ENCODE measurements at places on chromosomes 3 and 15. TPM values are rescaled to one million over a fixed set of nuclear protein-coding genes. Genes with fewer than 3 reads are reported as not detected.

The GABRR3 gene
- not detected for total RNA-seq

The GHRL gene
- not detected for total RNA-seq

GRCh38 chr3:194154346-194154745, 18.4 kb downstream of the HES1 start:
- no peak overlapping the region for H3K27ac ChIP-seq
- no peak overlapping the region for H3K4me3 ChIP-seq
- DNase-seq: no peak
- H3K27me3 ChIP-seq: no peaks in the 10 kb centered on the region
- H3K4me1 ChIP-seq: peaks cover 6% of the 10 kb centered on the region

The SYNPR gene
- total RNA-seq: not detected

DNA sequence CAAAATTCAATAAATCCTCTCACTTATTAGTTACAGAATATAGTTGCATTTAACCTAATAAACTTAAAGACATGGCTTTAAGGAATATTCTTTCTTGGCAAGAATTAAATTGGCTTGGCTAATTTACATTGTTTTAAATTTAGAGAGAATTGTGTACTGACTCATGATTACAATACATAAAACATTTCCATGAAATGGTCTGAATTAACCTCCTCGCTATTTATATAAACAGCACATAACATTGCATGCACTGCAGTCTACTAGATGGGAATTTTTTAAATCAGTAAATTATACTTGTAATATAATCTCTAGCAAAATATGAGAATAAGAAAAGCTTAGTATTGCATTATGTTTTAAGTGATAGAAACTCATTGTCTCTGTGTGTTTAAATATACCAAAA, 268.9 kb downstream of the SHOX2 start:
- H3K27me3 ChIP-seq: no peaks in the 10 kb centered on the region
- no peak overlapping the region for H3K4me3 ChIP-seq
- no peak overlapping the region for H3K27ac ChIP-seq
- H3K36me3 ChIP-seq: no peaks in the 10 kb centered on the region
- no peaks in the 10 kb centered on the region for H3K4me1 ChIP-seq

- DNase-seq: no peak
- peaks cover 5% of the 10 kb centered on the region for H3K36me3 ChIP-seq
- H3K27ac ChIP-seq: peak overlapping the region; percentile 44
- H3K27me3 ChIP-seq: no peaks in the 10 kb centered on the region
- H3K4me3 ChIP-seq: no peak overlapping the region
These were observed 4.1 kb downstream of the PBRM1 start for GRCh38 chr3:52681596-52681995.

DNA sequence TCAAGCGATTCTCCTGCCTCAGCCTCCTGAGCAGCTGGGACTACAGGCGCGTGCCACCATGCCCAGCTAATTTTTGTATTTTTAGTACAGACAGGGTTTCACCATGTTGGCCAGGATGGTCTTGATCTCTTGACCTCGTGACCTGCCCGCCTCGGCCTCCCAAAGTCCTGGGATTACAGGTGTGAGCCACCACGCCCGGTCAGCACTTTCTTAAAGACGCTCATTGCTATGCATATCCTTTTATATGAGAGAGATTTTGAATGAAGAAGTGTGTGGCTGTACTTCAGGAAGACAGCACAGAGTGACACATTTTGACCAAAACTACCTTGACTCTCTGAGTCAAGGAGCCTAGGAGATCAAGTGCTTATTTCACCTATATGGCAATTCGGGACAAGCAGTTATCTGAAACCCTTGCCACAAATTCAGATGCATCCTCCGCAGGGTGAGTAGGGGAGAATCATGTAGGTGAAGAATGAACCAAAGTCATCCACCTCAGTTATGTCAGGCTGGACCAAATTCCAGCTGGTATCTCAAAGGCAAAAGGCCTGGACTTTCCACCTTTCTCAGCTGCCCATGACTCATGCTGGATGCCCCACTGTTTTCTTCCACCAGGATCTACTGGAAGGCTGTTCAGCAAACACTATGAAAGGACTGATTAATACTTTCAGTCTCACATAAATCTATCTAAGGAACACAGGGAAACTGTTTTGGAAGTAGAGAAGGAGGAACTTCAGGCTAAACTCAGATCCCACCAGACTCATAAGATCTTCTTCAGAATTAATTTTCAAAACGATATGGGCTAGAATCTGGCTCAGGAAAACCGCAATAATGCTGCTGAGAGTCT, 31.9 kb downstream of the SUSD5 start:
- no peaks in the 10 kb centered on the region for H3K27me3 ChIP-seq
- H3K4me3 ChIP-seq: no peak overlapping the region
- no peaks in the 10 kb centered on the region for H3K36me3 ChIP-seq
- DNase-seq: no peak
- H3K4me1 ChIP-seq: peaks cover 5% of the 10 kb centered on the region

DNA sequence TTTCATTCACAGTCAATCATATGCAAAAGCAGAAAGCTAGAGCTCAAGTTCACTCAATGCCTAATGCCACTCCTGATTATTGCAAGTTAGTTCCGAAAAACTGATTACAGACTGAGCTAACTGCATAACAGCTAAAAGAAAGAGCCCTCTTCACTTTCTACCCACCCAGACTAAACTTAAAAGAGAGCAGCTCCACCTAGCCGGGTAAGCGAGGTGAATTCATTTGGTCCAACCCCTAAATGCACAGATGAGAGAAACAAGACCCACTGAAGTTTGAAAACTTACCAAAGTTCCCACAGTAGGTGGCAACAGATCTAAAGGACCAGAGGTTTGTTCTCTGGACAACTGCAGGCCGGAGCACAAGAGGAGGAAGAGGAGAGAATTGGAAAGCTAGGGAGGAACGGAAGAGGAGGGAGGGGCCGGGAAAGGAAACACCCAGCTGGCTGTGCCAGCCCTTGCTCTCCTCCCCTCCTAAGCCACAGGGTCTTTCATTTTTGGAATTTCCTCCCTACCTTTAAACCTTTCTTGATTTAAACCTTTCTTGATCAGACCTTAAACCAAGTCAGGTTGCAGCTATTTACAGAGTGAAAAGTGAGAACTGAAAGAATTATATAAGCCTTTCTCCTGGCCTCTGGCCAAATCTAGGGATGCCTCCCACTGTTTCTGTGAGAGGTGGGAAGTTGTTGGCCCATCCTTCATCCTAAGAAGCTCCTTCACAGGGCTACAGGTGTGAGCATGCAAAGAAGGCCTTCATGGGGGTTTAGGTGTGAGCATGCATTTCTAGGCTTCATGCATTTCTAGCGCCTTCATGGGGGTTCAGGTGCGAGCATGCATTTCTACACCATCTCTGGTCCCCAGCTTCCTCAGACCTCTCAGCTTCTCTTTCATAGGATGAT, 114.7 kb upstream of the LMOD3 start:
- no peaks in the 10 kb centered on the region for H3K4me1 ChIP-seq
- H3K36me3 ChIP-seq: no peaks in the 10 kb centered on the region
- H3K27me3 ChIP-seq: no peaks in the 10 kb centered on the region
- no peak overlapping the region for H3K4me3 ChIP-seq
- no peak overlapping the region for H3K27ac ChIP-seq

GRCh38 chr3:127072221-127072771, 89.4 kb downstream of the PLXNA1 start:
- H3K36me3 ChIP-seq: no peaks in the 10 kb centered on the region
- H3K27me3 ChIP-seq: no peaks in the 10 kb centered on the region
- peaks cover 4% of the 10 kb centered on the region for H3K4me1 ChIP-seq
- no peak overlapping the region for H3K4me3 ChIP-seq

- no peak overlapping the region for H3K27ac ChIP-seq
- no peaks in the 10 kb centered on the region for H3K36me3 ChIP-seq
- no peak overlapping the region for H3K4me3 ChIP-seq
- peaks cover 2% of the 10 kb centered on the region for H3K27me3 ChIP-seq
These were observed 59.6 kb downstream of the RHCG start for GRCh38 chr15:89436560-89437311.

The TXNRD3 gene
- total RNA-seq: 17.2 TPM

DNA sequence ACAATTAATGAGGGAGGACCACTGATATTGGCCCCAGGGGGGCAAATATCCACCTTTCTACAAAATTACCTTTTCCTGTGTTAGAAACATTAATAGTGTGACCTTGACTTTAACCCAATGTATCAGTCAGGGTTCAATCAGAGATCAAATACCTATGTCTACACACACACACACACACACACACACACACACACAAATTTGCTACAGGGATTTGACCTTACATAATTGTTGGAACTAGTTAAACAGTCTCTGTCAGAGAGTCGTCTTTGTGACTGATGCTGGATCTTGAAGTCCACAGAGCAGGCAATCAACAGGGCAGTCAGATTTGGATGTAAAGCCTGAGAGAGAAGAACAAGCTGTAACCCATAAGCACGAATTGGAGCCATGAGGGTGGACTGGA, 32.5 kb downstream of the TM4SF4 start:
- H3K27me3 ChIP-seq: no peaks in the 10 kb centered on the region
- peak overlapping the region; percentile 98 for H3K27ac ChIP-seq
- DNase-seq: no peak

GRCh38 chr3:126555795-126556636, 2.7 kb downstream of the C3orf22 start:
- DNase-seq: no peak
- no peaks in the 10 kb centered on the region for H3K4me1 ChIP-seq
- H3K27me3 ChIP-seq: no peaks in the 10 kb centered on the region
- H3K36me3 ChIP-seq: no peaks in the 10 kb centered on the region
- no peak overlapping the region for H3K4me3 ChIP-seq
- H3K27ac ChIP-seq: no peak overlapping the region

DNA sequence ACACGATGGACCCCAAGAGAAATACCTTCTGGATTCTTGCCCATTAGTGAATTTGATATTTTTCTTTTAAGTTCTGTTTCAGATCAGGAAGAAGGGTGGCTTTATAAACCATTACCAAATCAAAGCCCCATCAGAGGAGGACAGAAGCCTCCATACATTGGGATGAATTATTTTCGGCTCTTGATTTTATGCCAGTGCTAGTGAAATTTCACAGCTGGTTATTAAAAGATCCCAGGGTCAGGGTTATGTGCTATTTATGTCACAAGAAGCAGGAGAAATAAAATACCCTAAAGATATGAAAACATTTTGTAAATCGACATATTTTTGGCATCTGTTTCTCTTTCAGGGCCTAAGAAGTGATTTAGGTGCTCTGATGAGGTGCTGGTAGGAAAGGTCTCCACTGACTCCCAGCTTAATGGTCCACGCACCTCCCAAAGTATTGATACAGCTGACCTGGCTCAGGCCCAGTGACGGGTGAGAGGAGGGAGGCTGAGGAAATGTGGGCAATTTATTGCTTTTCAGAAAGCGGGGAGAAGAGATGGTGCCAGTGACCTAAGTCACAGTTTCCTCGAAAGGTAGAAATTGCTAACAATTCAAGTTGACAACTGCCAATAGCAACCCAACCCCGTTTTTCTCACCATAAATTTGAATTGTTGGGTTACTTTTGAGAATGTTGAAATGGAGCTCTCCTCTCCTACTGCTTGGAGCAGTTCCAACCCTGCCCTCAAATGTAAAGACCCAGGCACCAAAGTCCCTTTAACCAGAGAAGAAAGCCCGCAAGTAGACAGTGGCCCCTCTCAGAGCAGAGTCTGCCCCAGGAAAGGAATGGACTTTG, 315.6 kb upstream of the NR2E3 start:
- no peaks in the 10 kb centered on the region for H3K4me1 ChIP-seq
- DNase-seq: no peak
- no peak overlapping the region for H3K4me3 ChIP-seq

DNA sequence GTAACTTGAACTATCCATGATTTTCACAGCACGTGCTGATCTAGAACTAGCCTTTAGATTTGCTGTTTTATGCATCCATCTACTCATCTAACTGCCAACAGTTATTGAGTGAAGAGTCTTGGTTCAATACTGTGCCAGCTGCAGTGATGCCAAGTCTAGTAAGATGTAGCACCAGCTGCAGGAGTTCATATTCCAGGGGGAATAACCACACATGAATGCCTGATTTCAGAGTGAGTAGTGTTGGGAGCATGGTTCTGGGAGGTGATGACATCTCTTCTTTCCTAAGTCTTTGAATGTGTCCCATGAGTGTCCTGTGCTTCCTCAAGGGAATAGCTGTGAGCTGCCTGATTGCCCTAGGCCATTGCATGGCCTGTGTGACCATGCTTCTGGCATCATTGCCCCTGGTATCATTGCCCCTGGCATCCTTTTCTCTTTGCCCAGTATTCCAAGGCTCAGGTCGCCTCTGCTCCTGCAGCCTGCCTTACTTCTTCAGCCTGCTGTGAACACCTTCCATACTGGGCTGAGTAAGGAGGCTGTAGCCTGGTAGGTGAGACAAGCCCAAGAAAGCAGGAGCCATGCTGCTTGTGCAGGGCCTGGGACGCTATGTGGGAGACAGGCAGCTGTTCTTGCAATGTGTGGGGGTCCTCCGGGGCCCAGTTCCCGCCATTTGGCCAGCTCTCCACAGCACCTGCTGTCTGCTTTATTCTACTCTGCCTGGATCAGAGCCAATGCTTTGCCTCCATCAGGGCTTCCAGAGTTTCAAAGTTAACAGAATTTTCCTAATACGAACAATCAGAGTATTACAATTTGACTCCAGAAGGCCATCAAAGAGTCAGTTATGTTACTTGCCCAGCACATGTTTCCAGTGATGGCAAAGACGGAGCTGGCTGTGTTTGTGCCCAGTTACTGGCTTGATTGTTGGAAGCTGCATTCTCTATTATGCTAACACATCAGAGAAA, 73.2 kb downstream of the CLSTN2 start:
- no peaks in the 10 kb centered on the region for H3K27me3 ChIP-seq
- H3K4me3 ChIP-seq: no peak overlapping the region
- H3K27ac ChIP-seq: no peak overlapping the region
- H3K36me3 ChIP-seq: no peaks in the 10 kb centered on the region

The XCR1 gene
- total RNA-seq: not detected

DNA sequence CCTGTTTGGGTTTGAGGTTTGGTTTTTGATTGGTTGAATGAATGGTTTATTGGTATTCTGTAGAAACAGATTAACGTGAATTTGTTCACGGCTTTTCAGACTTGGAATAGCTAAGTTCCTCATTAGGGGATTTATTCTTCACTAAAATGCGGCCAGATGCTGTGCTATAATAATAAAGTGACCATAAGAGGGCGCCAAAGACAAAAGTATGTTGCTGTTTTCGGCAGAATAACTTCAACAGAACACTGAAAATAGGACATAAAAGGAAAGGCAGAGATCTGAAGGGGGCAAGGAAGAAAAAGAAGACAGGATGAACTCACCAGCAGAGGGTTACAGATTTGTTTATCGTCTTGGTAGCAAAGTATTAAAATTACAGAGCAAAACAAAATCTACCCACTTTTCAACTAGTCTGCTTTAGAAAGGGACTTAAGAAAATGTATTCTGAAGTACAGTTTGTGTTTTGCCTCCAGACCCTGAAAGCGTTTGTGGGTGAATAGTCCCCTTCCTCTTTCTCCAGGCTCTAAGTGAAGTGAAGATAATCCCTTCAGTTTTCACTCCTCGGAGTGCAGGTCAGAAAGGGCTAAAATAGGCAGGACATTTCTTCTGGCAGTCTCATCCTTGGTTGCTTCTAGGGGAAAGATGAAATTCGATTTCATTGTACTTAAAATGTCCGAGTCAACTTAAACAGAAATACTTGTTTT, 147.6 kb downstream of the IL20RB start:
- H3K4me1 ChIP-seq: no peaks in the 10 kb centered on the region
- H3K27ac ChIP-seq: no peak overlapping the region
- no peaks in the 10 kb centered on the region for H3K36me3 ChIP-seq
- peak; percentile 55 for DNase-seq
- H3K27me3 ChIP-seq: peaks cover 31% of the 10 kb centered on the region

The EPHA6 gene
- total RNA-seq: 0.57 TPM

The ILDR1 gene
- not detected for total RNA-seq

GRCh38 chr3:149554826-149555225, 80.3 kb downstream of the TM4SF4 start:
- H3K27ac ChIP-seq: peak overlapping the region; percentile 100
- H3K36me3 ChIP-seq: peaks cover 10% of the 10 kb centered on the region
- peak; percentile 90 for DNase-seq
- no peaks in the 10 kb centered on the region for H3K27me3 ChIP-seq
- peaks cover 93% of the 10 kb centered on the region for H3K4me1 ChIP-seq

The LINGO1 gene
- 18.2 TPM for total RNA-seq

The PSTPIP1 gene
- 0.46 TPM for total RNA-seq
